BJ (cell line): ENCODE measurements at places on chromosomes 2 and 18.
A peak's percentile ranks its signal among the peaks of the same experiment; 100 is the strongest.

DNA sequence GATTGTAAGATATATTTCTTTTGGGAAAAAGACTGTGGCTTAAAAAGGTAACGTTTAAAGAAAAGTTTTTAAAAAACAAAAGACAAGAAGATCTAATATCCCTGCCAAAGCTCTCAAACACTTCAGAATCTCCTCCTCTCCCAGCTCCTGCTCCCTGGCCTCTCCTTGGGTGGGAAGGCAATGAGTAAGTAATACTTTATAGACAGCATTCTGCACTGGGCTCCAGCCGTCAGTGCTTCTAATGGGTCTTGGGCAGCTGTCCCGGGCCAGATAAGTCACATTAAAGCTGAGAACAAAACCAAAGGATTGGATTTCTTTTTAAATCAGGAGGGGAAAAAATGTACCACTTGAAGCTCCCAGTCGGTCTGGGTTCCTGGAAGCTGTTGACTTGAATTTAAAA is 133.7 kb downstream of the ALPK2 start:
- DNase-seq: peak; percentile 27

DNA sequence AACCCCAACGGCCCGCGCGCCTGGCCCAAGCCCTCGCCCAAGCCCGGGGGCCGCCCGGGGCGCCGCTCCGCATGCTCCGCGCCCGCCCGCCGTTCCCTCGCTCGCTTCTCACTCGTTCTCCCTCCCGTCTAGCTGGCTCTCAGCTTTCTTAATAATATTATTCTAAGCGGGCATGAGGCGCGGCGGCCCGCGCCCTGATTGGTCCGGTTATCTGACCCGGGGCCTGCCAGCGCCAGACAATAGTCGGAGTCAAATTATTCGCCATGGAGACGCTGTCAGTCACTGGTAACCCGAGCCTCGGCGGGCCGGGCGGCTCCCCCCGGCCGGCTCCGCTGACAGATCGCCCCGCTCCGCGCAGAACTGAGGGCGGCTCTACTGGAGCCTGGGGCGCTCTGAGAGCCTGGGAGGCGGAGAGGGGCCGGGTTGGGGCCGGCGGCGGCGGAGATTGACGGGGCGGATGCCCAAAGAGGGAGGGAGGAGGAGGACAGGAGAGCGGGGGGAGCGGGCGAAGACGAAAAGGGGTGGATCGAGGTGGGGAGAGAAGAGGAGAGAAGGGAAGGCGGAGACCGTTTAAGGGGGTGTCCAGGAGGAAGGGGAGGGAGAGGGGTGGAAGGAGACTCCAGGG is at the start of gene SIX2:
Gene SIX2 (minus strand): TSS at position 150 of the 625 bp plus-strand sequence. CDS start 342 bp downstream, outside the sequence.
- DNase-seq: peak; percentile 92

- DNase-seq: no peak
Observed at GRCh38 chr2:185954389-185954788, 215.8 kb downstream of the FSIP2 start.

DNA sequence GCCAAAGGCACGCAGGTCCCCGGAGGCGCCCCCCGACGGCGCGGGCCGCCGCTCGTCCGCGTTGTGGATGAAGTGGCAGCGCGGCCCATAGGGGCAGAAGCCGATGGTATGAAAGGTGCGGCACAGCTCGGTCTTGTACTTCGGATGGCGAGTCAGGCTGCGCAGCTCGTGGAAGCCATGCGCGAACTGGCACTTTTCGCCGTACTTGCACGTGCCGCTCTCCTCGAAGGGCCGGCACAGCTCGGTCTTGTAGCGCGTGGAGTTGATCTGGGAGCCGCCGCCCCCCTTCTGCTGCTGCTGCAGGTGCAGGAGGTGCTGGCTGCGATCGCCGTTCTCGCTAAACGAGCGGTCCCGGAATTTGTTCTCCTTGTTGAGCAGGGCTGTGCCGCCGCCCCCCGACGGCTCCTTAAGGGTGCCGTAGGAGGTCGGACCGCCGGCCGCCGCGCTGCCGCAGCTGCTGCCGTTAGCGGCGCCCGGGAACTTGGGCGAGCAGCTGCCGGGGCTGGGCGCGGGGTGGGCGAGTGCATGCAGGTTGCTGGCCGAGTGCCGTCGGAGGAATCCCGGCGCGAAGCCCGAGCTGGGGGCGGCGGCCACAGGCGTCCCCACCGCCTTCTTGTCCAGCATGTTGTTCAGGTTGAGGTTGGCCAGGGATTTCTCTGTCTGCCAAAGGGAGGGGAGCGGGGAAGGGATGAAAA is 1.2 kb downstream of the ZFP36L2 start:
- no peak for DNase-seq

GRCh38 chr2:95380731-95381130 is 21.8 kb upstream of the FAHD2A start:
- DNase-seq: no peak

DNA sequence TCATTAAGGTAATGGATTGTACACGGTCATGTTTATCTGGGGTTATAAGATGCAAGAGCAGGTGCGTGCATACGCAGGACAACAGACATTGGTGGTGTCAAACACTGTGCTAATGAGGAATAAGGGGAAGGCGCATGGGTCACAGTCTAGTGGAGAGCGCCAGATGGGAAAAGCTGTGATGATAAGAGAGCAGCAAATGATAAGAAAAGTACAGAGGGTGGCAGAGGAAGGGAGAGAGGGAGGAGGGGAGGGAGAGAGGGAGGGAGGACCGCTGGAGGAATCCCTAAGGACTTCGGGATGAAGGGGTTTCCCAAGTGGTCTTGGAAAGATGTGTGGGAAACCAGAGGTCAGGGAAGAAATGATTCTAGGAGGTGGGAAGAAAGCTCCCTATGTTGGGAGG is 2.9 kb downstream of the TNFRSF11A start:
- no peak for DNase-seq

DNA sequence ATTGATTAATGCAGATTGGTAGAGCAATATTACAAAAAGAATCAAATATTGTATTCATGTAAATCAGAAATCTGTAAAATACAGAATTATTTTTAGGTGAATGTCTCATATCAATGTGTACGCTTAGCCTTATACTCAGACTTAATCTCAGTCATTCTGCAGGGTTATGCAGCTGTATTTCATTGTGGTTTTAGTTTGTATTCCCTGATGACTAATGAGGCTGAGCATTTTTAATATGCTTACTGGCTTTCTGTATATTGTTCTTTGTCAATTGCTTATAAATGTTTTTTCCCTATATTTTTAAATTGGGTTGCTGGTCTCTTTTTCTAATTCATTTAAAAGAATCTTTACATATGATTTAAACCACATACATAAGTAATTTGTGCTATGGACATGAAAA is 50.1 kb downstream of the CDH19 start:
- DNase-seq: no peak

GRCh38 chr2:184316921-184317320 is 281.4 kb upstream of the ZNF804A start:
- DNase-seq: no peak

DNA sequence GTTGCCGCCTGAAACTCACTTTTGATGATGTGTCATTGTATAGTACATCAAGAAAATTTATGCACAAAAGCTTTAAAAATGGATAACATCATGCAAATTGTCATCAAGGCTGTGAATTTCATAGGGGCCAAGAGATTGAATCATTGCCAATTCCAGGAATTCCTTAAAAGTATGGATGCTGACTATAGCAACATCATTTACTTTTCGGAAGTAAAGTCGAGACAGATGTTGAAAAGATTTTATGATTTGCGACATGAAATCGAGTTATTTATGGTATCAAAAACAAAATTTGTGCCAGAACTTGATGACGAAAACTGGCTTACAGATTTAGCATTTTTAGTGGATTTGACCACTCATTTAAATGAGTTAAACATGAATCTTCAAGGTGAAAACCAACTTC is 56.3 kb downstream of the ASB1 start:
- DNase-seq: no peak

DNA sequence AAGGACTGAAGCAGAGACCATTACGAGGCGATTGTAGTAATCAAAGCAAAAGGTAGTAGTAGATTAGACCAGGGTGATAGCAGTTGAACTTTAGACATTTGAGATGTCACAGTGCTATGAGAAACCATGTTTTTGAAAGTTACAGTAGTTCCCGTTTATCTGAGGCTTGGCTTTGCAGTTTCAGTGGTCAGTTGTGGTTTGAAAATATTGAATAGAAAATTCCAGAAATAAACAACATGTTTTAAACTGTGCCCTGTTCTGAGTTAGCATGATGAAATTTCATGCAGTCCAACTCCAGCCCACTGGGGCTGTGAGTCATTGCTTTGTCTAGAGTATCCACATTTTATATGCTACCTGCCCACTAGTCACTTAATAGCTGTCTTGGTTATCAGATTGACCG is 47.5 kb downstream of the ZNF638 start:
- DNase-seq: peak; percentile 55

DNA sequence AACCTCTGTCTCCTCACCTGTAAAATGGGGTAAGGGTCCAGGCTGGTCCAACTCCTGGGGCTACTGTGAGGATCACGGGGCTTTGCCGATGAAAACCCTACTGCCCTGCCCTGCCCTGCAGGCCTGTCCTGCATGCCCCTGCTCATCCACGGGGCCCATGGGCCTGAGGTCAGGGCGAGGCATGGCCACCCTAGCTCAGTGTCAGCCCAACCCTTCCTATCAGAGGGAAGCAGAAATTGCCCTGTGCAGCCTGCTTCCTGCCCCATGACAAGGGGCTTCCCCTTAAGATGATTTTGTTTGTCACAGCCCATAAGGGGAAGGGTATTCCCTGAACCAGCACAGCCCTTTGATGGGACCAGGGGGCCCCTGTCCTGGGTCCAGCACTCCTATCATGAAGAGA is 353.6 kb upstream of the ID2 start:
- DNase-seq: no peak

GRCh38 chr2:201402651-201403562 is 45.8 kb upstream of the FLACC1 start:
- peak; percentile 46 for DNase-seq

DNA sequence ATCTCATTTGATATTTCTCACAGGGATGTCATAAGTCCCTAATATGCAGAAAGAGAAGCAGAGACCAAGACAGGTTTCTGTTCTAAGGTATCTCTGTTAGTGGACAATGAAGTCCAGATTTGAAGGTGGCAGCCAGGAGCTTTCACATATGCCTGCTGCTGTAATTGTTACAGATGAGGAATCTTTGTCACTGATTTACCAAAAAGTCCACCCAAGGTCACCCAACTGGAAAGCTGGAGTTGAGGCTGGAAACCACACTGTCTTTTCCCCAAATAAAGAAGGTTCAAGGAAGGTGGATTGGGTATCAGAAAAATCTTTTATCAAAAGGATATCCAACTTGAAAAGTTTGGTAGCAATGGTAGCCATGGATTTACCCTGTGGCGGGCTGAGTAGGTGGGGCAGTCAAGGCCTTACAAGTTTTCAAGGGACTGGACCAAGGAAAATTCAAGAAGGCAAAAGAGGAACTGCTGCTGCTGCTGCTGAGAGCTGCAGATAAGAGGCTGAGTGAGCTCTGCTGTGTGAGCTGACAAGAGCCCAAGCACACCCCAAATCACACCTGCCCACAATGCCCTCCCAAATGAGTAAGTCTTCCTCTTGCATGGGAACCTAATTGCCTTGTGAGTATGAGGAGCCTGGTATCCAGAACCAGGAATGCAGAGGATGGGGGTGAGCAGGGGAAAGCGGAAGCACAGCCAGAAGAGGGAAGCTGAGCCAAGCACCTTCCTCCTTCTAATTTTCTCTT is 241.2 kb downstream of the ANAPC1 start:
- no peak for DNase-seq

GRCh38 chr2:234271338-234271737 is 220.8 kb downstream of the SPP2 start:
- no peak for DNase-seq

DNA sequence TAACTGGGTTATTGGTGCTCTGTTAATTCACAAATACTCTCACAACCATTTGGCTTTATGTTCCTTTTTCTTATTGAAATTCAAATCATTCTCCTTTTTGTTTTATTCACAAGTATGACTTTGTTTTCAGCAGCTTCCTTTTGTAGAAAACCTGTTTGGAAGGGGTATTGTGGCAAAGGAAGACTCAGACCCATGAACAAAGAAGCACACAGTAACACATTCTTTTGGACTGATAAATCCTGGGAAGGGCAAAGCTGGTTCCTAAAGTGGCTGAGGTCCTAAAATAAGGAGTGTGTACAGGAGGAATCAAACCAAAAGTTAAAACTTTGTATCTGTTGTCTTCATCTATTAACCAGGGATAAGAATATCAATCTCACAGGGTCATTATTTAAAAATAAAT is 374.7 kb upstream of the FIGN start:
- no peak for DNase-seq

GRCh38 chr2:42933824-42934254 is 141.5 kb upstream of the HAAO start:
- DNase-seq: no peak

DNA sequence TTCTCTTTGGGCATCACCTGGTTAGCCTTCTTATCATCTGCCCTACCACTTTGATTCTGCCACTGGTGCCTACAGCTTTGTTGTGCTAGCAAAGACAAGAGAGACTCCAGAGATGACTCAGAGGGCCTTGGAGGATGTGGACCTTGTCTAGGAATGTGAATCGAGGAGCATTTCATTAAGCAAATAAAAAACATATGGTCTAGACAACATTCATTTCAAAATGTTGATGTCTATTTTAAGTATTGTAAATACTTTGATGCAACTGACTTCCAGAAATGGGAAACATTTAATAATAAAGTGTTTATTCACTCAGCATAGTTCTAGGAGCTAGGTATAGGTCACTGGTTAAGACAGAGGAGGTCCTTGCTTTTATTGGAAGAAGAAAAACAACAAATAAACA is 195.5 kb downstream of the CDCA7 start:
- peak; percentile 84 for DNase-seq

- no peak for DNase-seq
Observed at GRCh38 chr18:38941711-38942561, 1376.3 kb upstream of the CELF4 start.

DNA sequence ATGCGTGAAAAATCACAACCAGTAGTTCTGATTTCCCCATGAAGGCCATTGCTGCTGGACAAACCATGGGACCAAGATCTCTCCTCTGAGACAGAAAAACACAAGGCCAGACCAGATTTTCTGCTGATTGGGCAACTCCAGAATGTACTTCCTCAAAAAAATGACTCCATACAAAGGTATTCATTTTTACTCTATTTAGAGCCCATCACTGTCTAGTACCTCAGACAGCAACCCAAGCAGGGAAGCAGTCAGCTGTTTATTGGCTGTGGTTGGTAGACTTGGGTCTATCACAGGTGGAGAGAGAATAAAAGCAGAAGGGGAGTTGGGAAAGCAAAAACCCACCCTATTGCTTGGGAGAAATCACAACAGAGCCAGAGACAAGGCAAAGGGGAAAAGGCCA is 219.9 kb downstream of the PIK3C3 start:
- DNase-seq: no peak

- DNase-seq: no peak
Observed at GRCh38 chr2:34379586-34379985, 780.5 kb upstream of the FAM98A start.

DNA sequence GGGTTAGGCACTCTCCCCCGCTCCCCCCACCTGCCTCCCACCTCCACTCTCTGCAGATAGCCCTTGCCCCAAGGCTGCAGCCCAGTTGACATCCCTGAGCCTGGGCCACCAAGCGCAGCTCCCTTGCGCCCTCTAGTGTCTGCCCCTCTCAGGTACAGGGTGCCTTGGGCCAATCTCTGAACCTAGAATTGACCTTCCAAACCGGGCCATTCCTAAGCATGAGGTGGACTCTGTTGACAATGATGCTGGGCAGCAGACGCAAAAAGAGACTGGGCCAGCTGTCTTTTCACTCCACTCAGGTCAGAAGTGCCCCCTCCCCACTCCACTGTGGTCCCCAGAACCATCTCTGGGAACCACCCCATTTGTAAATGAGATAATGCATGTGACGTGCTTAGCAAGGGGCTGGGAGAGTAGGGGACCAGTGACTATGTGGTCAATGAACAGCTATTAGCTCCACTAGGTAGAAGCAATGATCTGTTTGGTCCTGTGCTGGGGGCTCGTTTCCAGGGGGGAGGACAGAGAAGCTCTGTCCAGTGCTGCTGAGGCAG is 43.3 kb upstream of the PLB1 start:
- DNase-seq: no peak

GRCh38 chr18:30451981-30452380 is 590.6 kb downstream of the DSC3 start:
- no peak for DNase-seq
